ENCODE measurements at places on chromosomes 7 and 10. TPM values are rescaled to one million over a fixed set of nuclear protein-coding genes. Genes with fewer than 3 reads are reported as not detected.

Gene SPOCK2
- 3.6 TPM for polyA plus RNA-seq

Gene OR2A1
- polyA plus RNA-seq, result 0.19 TPM

Gene ATOH7
- 0.22 TPM for polyA plus RNA-seq

GRCh38 chr10:3801558-3802192 is 16.7 kb upstream of the KLF6 start:
- no peak for DNase-seq

DNA sequence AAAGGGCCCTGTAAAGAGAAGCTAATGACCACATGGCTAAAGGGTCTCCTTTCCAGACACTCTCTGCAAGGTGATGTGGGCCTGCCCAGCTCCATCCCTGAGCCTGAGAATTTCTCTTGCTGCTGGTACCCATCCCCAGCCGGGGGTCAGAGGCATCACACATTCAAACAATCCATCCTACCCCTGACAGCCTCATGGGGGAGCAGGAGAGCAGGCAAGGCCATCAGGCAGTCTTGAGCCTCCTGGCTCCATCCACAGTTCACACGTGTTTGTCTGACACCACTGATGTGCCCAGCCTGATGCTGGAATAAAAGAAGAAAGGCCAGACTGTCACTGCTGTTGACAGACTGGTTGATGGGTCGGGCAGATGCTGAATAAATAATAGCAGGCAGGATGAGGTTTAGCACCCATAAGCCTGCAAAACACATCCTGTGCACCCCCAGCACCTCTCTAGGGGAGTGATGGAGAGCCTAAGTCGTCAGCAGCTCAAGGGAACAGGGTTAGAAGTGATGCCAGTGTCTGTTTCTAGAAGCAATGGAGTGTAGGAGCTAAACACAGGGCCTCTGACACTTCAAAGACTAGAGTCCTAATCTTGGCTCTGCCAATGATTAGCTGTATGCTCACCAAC is 43.5 kb downstream of the TLL2 start:
- DNase-seq, result no peak

Measured in hindlimb muscle (tissue), 1 donor.